Activated CD4-positive, alpha-beta memory T cell treated with anti-CD3 and anti-CD28 coated beads for 36 hours (primary cell): ENCODE measurements at places on chromosomes 16 and 17. TPM values are rescaled to one million over a fixed set of nuclear protein-coding genes. Genes with fewer than 3 reads are reported as not detected.
A peak's percentile ranks its signal among the peaks of the same experiment; 100 is the strongest.

CA5A gene
- total RNA-seq, result not detected

PITPNM3 gene
- total RNA-seq, result 0.41 TPM

PRR15L gene
- not detected for total RNA-seq

- no peak for DNase-seq
- peaks cover 2% of the 10 kb centered on the region for H3K27me3 ChIP-seq
- no peak overlapping the region for H3K4me3 ChIP-seq
- no peaks in the 10 kb centered on the region for H3K4me1 ChIP-seq
Observed at GRCh38 chr16:85222155-85222863, 110.0 kb upstream of the CIBAR2 start.

- H3K36me3 ChIP-seq, result no peaks in the 10 kb centered on the region
- H3K27me3 ChIP-seq, result peaks cover 32% of the 10 kb centered on the region
- H3K27ac ChIP-seq, result no peak overlapping the region
- peaks cover 6% of the 10 kb centered on the region for H3K4me1 ChIP-seq
Observed at GRCh38 chr16:702341-702740, 3.3 kb downstream of the FBXL16 start.

DNA sequence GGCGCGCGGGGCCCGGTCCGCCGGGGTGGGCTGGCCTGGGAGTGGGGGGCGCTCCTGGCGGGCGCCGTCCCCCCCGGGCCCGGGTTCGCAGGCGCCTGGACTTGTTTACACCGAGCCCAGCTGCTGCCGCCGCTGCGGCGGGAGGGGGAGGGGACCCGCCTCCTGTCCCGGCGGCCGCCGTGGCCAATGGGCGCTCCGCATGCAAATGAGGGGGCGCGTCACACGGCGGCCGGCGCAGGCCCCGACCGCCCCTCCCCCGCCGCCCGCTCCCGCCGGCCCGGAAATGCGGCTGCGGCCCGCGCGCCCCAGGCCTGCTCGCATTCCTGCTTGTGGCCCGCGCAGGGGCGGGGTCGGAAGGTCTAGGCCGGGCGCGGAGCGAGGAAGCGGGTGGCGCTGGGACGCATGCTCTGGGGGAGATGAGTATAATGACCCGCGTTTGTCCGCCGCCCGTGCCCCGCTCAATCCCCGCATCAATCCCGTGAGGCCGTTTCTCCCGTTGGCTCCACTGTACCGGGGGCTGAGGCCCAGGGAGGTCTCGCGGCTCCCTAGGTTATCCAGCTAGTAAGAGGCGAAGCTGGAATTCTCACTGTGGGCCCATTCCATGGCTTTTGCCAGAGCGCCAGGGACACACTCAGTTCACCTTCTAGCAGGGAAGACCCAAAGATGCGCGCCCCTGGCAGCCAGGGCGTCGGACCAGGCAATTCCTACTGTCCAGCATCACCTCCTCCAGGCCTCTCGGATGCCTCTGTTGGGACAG is at the start of gene YPEL3:
YPEL3 (minus strand) TSS at position 109 of the 757 bp plus-strand sequence. CDS start 731 bp downstream, outside the sequence.
- H3K27me3 ChIP-seq, result no peaks in the 10 kb centered on the region
- peak within 1 kb of the TSS; percentile 85 for H3K4me3 ChIP-seq
- H3K4me1 ChIP-seq, result peaks cover 36% of the 10 kb centered on the region
- H3K27ac ChIP-seq, result peak within 1 kb of the TSS; percentile 88

DNA sequence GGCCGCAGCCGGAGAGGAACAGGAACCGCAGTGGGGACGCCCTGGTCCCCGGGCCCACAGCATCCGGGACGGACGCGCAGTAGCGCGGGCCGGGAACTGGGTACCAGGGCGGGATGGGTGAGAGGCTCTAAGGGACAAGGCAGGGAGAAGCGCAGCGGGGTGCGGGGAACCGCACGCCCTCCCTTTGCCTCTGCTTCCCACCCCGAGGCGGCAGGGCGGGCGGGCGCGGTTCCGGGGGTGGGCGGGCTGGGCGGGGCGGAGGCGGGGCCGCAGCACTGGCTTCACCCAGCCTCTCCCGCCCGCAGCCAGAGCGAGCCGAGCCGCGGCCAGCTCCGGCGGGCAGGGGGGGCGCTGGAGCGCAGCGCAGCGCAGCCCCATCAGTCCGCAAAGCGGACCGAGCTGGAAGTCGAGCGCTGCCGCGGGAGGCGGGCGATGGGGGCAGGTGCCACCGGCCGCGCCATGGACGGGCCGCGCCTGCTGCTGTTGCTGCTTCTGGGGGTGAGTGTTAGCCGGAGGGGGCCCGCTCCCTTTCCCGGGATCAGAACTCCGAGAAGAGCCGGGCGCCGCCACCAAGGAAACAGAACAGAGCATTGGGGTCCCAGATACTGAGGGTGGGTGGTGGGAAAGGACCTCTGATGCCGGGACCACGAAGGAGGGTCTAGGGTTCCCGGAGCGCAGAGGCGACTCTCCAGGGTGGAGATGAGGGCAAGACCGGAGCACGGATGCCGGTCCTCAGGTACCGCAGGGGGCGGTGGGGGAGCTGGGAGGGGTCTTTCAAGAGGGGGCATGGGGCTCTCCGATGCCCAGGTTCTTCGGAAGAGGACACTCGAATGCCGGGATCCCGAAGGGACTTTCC is at the start of gene NGFR:
NGFR (plus strand) TSS at position 308 of the 856 bp plus-strand sequence; CDS start at position 433, 125 bp downstream.
- peaks cover 37% of the 10 kb centered on the region for H3K27me3 ChIP-seq
- no peak within 1 kb of the TSS for H3K27ac ChIP-seq
- H3K36me3 ChIP-seq, result no peaks in the 10 kb centered on the region
